ENCODE measurements at places on chromosomes 13 and 19. TPM values are rescaled to one million over a fixed set of nuclear protein-coding genes. Genes with fewer than 3 reads are reported as not detected.

DNA sequence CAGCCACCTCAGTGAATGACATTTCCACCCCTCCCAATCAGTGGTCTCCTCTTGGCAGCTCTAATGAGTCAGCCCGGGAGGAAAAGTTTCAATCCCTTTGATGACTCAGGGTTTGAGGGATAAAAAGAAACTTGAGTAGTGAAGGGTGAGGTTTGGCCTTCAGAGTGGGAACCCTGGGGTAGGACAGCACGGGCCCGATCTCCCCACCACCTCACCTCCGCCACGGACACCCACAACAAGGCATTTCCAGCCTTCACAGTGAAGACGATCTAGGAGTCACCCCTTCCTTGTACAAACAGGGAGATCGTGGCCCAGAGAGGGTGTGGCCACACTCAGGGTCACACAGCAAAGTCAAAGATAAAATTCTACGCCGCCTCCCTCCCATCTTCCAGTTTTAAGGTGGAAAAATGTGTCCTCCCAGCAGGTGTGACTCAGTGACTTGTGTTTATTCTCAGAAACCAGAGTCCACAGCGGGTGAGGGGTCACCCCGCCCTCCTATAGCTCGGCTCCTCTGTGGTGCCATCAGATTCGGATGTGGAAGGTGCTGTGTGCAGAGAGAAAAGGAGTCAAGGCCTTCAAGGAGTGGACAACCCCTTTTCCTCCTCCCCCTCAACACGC lies 12.3 kb downstream of the CIB3 start:
- no peak overlapping the region for H3K27ac ChIP-seq
- H3K36me3 ChIP-seq = no peaks in the 10 kb centered on the region
- no peaks in the 10 kb centered on the region for H3K27me3 ChIP-seq

DNA sequence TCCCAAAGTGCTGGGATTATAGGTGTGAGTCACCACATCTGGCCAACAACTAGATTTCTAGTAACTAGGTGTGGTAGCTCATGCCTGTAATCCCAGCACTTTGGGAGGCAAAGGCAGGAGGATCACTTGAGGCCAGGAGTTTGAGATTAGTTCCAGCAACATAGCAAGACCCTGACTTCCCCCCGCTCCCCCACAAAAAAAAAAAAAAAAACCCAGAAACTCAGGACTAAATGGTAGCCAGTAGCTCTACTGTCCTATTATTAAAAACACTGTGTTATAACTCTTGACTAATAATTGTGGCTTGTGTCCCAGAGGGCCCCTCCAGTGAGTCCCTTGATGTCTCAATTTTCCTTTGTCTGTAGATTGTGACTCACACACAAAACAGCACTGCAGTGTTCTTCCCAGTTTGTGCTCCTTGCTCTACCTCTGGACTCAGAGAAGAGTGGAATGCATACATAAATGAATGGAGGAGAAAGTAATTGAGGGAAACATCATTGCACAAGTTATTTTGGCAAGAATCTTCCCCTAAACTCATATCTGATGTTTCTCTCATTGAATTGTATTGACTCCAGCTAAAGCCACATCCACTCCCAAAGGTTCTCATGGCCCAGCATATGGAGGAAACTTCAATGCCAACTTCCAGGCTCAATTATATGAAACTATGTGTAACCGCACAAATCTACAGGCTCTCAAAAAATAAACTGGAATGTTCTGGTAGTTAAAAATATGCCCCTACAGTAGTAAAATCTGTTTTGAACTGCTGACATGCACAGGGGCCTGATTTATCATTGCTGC lies 8.8 kb downstream of the TPT1 start:
- no peak overlapping the region for H3K4me3 ChIP-seq
- no peaks in the 10 kb centered on the region for H3K36me3 ChIP-seq
- H3K4me1 ChIP-seq = peaks cover 32% of the 10 kb centered on the region
- peak overlapping the region; percentile 34 for H3K27ac ChIP-seq
- H3K27me3 ChIP-seq = no peaks in the 10 kb centered on the region
- peak; percentile 24 for DNase-seq

Gene GCDH
- 50.4 TPM for total RNA-seq

GRCh38 chr13:35005051-35005450 lies 63.0 kb downstream of the NBEA start:
- no peak overlapping the region for H3K27ac ChIP-seq
- no peak overlapping the region for H3K4me3 ChIP-seq
- H3K4me1 ChIP-seq = no peaks in the 10 kb centered on the region

- H3K27ac ChIP-seq = no peak overlapping the region
- H3K36me3 ChIP-seq = no peaks in the 10 kb centered on the region
- H3K4me1 ChIP-seq = peaks cover 21% of the 10 kb centered on the region
- no peak overlapping the region for H3K4me3 ChIP-seq
These were observed 2.2 kb upstream of the ARHGAP33 start for GRCh38 chr19:35773020-35773806.

DNA sequence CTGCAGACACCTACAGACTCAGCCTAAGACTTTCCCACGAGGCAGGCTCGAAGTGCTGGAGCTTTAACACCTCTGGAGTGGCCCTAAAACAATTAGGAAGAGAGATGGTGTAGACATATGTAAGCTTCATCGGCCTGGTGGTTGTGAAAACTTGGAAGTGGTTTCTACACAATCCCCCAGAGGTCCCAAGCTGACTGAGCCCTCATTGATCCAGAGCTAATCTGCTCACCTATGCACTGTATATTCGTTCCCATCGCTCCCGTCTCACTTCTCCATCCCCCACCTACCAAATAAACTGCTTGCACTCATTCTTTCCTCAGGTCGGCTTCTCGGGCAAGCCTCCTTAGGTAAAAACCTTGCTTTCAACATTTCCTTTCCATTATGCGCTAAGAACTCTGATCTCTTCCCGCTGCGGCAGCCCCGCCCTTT lies 767 bp upstream of the ZNF793 start:
- peak overlapping the region; percentile 56 for H3K27ac ChIP-seq
- peak overlapping the region; percentile 55 for H3K4me3 ChIP-seq
- no peaks in the 10 kb centered on the region for H3K27me3 ChIP-seq
- H3K4me1 ChIP-seq = peaks cover 10% of the 10 kb centered on the region

DNA sequence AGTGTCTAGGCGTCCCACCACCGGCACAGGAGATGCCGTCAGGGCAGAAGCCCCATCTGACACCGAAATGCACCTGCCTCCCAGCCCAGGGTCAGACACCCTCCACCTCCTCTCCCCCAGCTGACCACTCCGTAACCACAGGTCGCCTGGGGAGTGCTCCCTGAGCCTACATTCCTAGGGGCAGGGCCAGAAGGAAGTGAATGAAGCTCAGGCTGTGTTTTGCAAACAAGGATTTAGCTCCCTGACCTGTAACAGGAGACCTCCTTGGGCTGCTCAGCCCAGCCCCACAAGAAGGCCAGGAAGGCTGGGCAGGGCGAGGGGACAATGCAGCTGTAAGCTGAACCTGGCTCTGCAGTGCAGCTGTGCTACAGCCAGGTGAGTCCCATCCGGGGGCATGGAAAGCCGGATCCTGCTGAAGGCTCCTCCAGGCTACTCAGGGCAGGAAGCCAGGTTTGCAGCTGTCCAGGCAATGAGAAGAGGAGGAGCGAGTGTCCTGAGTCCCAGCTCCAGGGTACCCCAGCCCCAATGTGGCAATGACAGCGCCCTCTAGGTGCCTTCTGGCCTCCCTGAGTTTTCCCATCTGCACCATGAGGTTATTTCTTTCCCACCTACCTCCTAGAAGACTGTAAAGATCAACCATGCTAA lies 42.1 kb downstream of the RHPN2 start:
- peaks cover 6% of the 10 kb centered on the region for H3K36me3 ChIP-seq
- DNase-seq = no peak
- no peak overlapping the region for H3K27ac ChIP-seq
- H3K4me3 ChIP-seq = no peak overlapping the region

Gene ZNF610
- 2.9 TPM for total RNA-seq

Gene LILRB1
- 4.4 TPM for total RNA-seq

DNA sequence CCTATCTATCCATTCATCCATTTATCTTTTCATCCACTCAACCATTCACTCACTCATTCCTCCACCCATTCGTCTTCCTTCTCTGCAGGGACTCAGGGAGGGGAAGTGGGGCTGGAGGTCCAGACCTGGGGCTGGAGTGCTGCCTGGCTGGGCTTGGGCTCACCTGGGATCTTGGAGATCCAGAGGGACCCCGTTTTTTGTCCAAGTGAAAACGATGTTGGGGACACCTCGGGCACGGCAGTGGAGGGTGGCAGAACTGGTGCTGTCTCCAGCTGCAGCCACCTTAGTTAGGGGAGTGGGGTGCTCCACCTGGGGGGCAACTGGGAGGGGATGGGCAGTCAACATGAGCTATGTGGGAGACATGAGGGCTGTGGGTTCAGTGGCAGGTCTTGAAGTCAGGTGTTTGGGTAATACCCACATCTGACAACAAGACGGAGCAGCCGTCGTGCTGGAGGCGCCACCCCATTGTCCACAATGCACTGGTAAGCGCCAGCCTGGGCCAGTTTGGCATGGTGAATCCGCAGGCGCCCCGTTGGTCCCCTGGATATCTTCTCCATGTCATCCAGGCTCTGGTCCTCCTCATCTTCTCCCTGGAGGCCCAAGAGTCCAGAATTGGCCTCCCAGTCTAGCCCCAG lies 10.2 kb downstream of the NPHS1 start:
- H3K27me3 ChIP-seq = peaks cover 41% of the 10 kb centered on the region
- H3K4me3 ChIP-seq = no peak overlapping the region
- H3K4me1 ChIP-seq = peaks cover 9% of the 10 kb centered on the region
- H3K36me3 ChIP-seq = no peaks in the 10 kb centered on the region
- no peak for DNase-seq
- H3K27ac ChIP-seq = no peak overlapping the region

All from tibial nerve (tissue), 4 donors.